ENCODE measurements at places on chromosomes 5 and 9. TPM values are rescaled to one million over a fixed set of nuclear protein-coding genes. Genes with fewer than 3 reads are reported as not detected.

Gene CTSV
- total RNA-seq: 4.3 TPM

Gene PCDHB15
- not detected for total RNA-seq

Gene RMI1
- 23.5 TPM for total RNA-seq

Gene CDH9
- not detected for total RNA-seq

Gene LCN9
- not detected for total RNA-seq

Gene DMGDH
- 19.2 TPM for total RNA-seq

Gene NEURL1B
- total RNA-seq: 0.29 TPM

Gene TIMD4
- 7.3 TPM for total RNA-seq

Gene C9orf153
- 0.21 TPM for total RNA-seq

DNA sequence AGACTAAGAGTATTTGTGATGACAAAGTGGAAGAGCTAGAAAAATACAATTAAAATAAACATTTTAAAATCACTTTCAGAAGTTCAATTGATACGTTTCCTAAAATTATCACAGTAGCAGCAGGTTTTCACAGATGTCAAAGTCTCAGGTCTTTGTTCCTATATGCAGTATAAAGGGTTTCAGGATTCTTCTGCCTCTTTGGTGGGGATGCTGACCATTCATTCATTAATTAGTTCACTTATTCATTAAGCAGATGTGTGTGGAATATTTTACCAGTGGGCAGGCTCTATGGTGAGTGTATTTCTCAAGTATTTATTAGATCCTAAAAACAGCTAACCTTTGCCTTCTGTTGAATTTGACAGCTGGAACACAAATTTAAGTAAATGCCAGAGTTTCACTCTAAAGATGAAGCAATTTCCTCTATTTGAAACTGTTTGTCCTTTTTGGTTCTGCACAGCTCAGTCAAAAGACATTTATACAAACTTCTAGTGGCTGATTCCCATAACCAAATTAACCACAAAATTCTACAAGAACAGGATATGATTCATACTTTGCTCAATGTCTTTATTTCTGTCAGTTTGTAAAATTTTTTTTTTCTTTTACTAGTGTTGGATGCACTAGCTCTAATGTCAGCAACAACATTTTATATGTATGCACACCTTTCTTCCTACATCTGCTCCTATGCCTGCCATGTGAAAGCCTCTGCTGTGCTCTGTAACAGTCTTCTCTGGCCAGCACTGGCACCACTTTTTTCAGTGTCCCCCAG, 75.9 kb upstream of the PRR16 start:
- no peaks in the 10 kb centered on the region for H3K36me3 ChIP-seq
- no peaks in the 10 kb centered on the region for H3K27me3 ChIP-seq
- H3K4me3 ChIP-seq: no peak overlapping the region
- H3K4me1 ChIP-seq: peaks cover 13% of the 10 kb centered on the region
- H3K27ac ChIP-seq: no peak overlapping the region

DNA sequence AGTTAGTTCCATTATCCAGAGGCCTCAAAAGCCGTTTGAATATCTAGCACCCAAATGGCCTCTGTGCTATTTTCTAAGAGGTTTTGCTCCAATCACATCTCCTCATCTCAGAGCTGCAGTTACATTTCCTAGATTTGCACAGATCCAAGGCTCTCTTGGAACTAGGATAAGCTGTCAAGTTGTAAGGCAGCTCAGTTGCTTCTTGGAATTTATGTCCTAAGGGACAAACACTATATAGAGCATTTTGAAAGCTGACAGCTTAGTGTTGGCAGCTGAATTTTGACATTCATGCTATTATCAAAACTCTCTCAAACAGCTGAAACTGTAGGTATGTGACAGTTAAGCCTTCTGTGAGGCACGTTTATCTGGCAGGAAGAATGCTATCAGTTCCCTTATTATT, 97.0 kb downstream of the MACIR start:
- H3K27ac ChIP-seq: no peak overlapping the region
- no peaks in the 10 kb centered on the region for H3K36me3 ChIP-seq
- DNase-seq: no peak
- peaks cover 10% of the 10 kb centered on the region for H3K4me1 ChIP-seq
- peaks cover 19% of the 10 kb centered on the region for H3K27me3 ChIP-seq
- H3K4me3 ChIP-seq: no peak overlapping the region

DNA sequence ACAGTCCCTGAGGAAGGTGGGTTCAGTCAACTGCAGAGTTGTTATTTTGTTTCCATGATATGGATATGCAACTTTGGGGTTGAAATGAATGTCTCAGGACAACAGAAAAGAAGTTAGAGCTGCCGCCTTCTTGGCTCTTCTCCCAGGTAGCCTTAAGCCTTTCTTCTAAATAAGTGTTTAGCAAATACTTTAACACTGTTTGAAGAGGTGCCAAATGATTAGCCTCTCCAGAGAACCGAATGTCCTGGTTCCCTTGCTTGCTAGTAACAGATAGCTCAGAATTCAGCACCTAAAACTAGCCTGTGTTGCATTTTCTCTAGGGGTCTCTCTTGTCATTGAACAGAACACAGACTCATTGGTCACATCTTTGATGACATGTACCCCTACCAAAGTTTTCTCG, 127.7 kb upstream of the PIK3R1 start:
- H3K4me3 ChIP-seq: no peak overlapping the region
- no peak for DNase-seq
- no peaks in the 10 kb centered on the region for H3K36me3 ChIP-seq

DNA sequence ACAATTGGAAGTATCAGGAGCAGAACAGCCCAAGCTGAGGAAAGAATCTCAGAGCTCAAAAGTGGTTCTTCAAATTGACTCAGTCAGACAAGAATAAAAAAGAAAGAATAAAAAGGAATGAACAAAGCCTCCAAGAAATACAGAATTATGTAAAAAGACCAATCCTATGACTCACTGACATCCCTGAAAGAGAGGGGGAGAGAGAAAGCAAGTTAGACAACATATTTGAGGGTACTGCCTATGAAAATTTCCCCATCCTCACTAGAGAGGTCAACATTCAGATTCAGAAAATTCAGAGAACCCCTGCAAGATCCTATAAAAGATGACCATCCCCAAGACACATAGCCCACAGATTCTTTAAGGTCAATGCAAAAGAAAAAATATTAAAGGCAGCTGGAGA, 173.2 kb downstream of the ALDH1A1 start:
- no peaks in the 10 kb centered on the region for H3K36me3 ChIP-seq
- no peaks in the 10 kb centered on the region for H3K4me1 ChIP-seq
- H3K27ac ChIP-seq: no peak overlapping the region
- DNase-seq: no peak

DNA sequence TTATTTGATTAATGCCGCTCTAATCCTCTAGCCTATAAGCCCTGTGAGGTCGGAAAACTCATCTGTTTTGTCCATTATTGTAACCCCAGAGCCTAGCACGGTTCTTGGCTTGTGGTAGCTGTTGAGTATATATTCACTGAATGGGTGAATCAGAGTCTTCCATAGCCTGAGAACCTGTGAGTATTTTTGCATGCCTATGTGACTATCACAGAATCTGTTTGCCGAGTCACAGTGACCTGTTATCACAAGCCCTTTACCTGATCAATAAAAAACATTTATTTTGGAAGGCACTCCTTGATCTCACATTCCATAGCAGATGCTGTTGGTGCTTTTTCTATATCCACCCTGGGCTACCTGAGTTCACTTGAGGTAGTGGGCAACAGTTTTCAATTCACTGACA, 125.0 kb upstream of the STC2 start:
- peaks cover 11% of the 10 kb centered on the region for H3K27me3 ChIP-seq
- no peak overlapping the region for H3K27ac ChIP-seq
- no peak for DNase-seq
- H3K36me3 ChIP-seq: no peaks in the 10 kb centered on the region

DNA sequence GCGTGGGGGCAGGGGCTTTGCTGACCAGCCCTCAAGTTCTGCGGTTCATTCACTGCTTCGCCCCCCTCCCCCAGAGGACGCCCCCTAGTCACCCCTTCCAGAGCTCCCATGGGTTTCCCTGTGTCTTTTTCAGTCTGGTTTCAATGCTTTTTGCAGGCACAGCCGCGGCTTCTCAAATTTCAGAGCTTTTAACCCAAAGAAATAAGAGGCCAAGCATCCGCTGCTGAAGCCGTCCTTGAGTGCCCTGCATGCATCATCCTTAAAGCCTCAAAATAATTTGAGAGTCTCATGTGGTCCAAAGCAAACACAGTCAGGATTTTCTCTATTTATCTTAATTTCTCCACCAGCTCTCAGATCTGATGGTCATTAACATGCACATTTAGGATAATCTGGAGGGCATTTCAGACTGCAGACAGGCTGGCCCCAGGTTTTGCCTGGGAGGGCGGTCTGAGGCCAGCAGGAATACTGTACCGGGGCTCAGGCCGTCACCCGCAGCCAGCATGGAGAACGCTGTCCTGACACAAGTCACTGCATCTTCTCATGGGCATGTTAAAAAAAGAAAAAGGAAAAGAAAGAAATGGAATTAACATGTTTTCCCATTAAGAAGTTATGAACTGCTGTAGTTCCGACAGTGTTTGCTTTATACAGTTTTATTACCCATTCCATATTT, 420.8 kb upstream of the IRX4 start:
- H3K4me3 ChIP-seq: no peak overlapping the region
- no peak for DNase-seq
- H3K27me3 ChIP-seq: no peaks in the 10 kb centered on the region
- no peaks in the 10 kb centered on the region for H3K4me1 ChIP-seq
- no peak overlapping the region for H3K27ac ChIP-seq
- H3K36me3 ChIP-seq: no peaks in the 10 kb centered on the region

DNA sequence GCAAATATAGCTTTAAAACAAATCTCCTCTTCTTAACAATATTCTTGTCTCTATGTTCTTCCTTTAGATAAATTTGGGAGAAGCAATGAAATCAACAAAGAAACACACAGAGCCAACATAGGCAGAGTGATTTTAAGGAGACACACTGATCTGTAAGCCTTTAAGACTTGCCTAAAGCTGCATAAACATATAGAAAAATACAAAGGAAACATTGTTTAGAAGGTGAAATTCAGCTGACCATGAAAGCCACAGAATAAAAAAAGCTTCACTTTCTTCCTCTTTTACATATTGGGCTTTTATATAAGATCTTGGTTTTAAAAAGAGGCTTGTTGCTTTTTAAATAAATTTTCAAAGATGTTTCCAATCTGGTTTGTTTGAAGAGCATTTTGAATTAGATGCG, 1277.5 kb downstream of the EFNA5 start:
- H3K4me3 ChIP-seq: no peak overlapping the region
- H3K4me1 ChIP-seq: no peaks in the 10 kb centered on the region
- no peaks in the 10 kb centered on the region for H3K27me3 ChIP-seq
- no peaks in the 10 kb centered on the region for H3K36me3 ChIP-seq

DNA sequence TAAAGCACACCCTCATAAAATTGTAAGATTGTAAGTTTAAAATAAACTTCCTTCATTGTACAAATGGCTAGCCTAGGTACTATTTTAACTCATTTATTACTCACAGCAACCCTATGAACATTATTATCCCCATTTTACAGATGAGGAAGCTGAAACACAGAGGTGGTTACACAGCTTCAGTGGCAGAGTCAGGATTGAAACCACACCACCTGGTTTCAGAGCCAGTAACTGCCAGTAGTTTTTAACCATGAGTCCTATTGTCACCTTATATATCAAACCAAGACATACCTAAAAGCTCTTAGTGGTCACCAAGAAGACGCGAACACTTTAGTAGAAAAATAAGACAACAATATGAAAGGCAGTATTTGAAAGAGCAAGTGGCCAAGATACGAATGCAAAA, 16.1 kb downstream of the SH3GL2 start:
- H3K36me3 ChIP-seq: no peaks in the 10 kb centered on the region
- no peaks in the 10 kb centered on the region for H3K27me3 ChIP-seq
- H3K4me3 ChIP-seq: no peak overlapping the region
- no peaks in the 10 kb centered on the region for H3K4me1 ChIP-seq
- DNase-seq: no peak

All from activated T-cell treated with anti-CD3 and anti-CD28 coated beads, Interleukin-2, amount 50 U/mL, for 72 hours (primary cell).